ENCODE measurements at places on chromosomes 1 and 21.
A peak's percentile ranks its signal among the peaks of the same experiment; 100 is the strongest.

DNA sequence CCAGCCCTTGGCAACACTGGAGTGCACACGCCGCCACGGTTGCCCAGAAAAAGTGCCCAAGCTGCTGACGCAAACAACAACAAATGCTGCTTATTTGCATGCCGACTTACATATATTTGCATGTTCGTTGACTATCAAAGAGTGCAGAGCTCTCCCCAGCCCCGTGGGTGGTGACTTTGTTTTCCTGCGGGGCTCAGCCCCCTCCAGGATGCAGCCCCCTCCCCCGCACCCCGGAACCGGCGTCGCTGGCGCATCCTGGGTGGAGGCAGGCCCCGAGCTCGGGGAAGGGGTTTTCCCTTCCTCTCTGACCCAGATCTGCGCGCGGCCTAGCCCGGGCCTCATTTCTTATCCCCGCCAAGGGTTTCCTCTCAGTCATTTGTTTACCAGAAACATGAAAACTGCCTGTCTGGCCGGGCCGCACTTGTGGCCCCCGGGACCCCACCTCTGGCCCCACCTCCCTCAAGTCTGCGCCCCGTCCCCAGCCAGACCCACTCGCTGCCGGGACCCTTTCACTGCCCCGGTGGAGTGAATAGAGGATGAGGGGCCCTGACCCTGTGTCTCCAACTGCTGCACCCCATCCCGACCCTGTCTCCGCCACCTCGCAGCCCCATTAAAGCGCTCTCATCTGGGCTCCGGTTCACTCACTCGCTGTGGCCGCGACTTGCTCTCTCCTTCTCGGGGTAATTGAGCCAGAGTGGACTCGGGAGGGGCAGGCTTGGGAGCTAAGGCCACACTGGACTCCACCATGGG is 5.5 kb downstream of the TNFRSF25 start:
- peak; percentile 85 for DNase-seq

- DNase-seq: no peak
Measured at GRCh38 chr1:203693721-203694120, 67.1 kb downstream of the ATP2B4 start.

- DNase-seq: no peak
Measured at GRCh38 chr1:209485751-209486150, 97.8 kb upstream of the CAMK1G start.

- DNase-seq: peak; percentile 18
Measured at GRCh38 chr1:32400876-32401631, 6.8 kb upstream of the BSDC1 start.

DNA sequence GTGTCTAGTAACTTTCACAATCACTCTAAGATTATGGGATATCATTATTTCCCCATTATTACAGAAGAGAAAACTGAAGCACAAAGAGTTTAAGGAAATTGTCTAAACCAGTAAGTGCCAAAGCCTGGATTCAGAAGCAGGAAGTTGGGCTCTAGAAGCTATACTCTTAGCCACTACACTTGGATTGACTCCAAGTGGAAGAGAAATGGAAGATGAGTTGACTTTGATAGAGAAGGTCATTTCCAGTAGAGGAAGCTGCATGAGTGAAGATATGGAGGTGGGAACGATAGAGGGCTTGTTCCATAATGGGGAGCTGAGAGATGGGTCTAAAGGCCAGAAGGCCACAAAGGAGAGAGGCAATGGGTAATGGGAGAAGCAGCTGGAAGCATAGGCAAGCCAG is 11.7 kb upstream of the TDRD10 start:
- no peak for DNase-seq

Data from activated CD4-positive, CD25-positive, alpha-beta regulatory T cell (primary cell).